IgD-negative memory B cell (primary cell): ENCODE measurements at places on chromosomes 3 and 15. TPM values are rescaled to one million over a fixed set of nuclear protein-coding genes. Genes with fewer than 3 reads are reported as not detected.

Gene CRTAP
- 88.0 TPM for polyA plus RNA-seq

Gene RARRES1
- polyA plus RNA-seq: 0.28 TPM

Gene MORC1
- not detected for polyA plus RNA-seq

Gene ANKUB1
- polyA plus RNA-seq: not detected

Gene ATP2B2
- polyA plus RNA-seq: not detected

Gene GOLGA8O
- not detected for polyA plus RNA-seq

Gene DGKG
- polyA plus RNA-seq: 2.5 TPM

Gene KLHL40
- not detected for polyA plus RNA-seq

Gene USP50
- polyA plus RNA-seq: not detected

Gene BNC1
- polyA plus RNA-seq: not detected

Gene TMCO5A
- polyA plus RNA-seq: not detected

Gene NEK10
- not detected for polyA plus RNA-seq

Gene FLNB
- 19.7 TPM for polyA plus RNA-seq

Gene CPOX
- polyA plus RNA-seq: 5.7 TPM

Gene TIMMDC1
- 89.0 TPM for polyA plus RNA-seq
